ENCODE measurements at places on chromosomes 11 and 22.

- DNase-seq, result peak; percentile 58
Observed at GRCh38 chr11:409600-410483, 5.0 kb downstream of the SIGIRR start.

DNA sequence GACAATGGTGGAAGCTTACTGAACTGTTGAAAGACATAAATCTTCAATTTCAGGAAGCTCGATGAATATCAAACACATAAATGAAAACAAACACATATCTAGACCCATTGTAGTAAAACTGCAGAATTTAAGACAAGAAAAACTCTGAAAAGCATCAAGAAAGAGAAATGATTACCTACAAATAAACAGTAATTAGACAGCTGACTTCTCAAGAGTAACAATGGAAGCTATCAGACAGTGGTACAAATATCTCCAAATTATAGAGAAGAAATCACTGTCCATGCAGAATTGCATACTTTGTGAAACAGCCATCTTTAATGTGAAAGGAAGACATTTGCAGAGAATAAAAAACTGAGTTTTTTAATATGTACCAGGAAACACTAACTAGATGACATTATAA lies 45.7 kb downstream of the ANO3 start:
- DNase-seq, result no peak

- DNase-seq, result peak; percentile 10
Observed at GRCh38 chr11:1130276-1131032, 27.3 kb upstream of the MUC5AC start.

DNA sequence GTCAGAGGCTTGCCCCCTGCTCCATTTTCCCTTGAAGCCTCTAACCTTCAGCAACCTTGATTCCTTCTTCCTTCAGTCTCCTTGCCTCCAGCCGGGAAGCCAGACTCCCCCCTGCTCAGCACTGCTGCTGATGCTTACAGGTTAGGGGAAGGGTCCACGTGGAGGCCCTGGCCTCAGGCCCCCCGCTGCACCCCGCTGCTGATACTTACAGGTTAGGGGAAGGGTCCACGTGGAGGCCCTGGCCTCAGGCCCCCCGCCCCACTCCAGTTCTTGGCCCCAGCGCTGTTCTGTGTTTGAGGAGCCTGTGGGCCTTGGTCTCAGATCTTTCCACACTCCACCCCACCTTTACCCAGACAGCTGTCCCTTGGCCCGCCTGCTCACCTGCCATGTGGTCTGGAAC lies 25.6 kb upstream of the PKNOX2 start:
- DNase-seq, result no peak

- no peak for DNase-seq
Observed at GRCh38 chr11:59416613-59417012, 9.6 kb downstream of the OR5A2 start.

GRCh38 chr11:113907152-113907551 lies 2.6 kb downstream of the HTR3B start:
- no peak for DNase-seq

- DNase-seq, result no peak
Observed at GRCh38 chr11:83455356-83455755, 169.2 kb upstream of the CCDC90B start.

DNA sequence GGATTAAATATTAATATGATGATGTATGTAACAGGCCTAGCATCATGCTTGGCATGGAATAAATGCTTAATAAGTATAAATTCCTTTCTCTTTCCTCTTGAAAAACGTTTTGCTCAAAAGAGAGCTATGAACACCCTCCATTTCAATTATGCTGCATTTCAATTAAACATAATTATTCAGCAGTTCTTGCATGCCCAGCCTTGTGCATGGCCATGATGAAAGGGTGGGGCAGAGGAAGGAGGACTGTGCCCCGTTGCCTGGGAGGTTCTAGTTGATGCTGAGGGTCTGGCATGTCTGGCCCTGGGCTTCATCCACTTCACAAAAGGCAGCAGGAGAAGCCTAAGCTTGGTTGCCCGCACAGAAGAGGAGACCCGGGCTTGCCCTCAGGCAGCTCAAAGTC lies 73.6 kb upstream of the PHOX2A start:
- no peak for DNase-seq

DNA sequence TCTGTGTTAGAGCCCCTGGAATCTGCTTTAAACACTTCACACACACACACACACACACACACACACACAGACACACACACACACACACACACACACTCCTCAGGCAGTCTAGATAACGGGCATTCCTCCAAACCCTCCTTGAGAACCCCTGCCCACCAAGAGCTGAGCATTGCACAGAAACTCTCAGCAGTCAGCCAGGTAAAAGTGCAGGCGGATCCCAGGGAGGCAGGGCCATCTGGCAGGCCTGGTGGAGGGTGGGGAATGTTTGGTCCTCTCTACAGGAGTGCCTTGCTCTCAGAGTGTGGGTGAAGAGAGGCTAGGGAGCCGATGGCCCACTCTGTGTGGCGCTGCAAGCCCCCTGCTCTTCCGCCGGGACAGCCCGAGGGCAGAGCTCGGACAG lies 190.2 kb downstream of the BUD13 start:
- no peak for DNase-seq

DNA sequence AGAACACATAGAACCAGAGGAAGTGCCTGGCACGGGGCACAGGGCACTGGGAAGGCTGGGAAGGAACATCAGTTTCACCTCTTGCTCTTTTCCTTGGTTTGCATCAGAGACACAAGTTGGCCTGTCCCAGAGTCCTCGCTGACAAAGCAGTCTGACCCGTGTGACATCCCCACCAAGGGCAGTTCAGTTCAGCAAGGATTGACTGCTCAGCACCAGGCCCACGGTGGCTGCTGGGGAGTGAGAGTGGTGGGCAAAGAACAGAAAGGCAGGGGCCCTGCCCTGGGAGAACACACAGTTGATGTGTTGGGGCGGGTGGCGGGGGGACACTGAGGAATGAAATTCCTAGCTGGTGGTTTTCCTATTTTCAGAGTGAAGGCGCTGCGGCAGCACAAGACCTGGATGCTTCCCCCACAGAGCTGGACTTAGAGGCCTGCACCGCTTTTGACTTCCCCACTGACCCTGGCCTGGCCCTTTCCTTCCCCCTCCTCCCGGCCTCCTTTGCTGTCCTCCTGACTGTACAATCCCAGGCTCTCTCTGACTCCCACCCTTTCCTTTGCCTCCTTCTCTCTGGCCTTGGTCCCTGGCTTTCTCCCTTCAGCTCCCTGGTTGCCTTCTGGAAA lies 2.2 kb upstream of the TMPRSS13 start:
- no peak for DNase-seq

DNA sequence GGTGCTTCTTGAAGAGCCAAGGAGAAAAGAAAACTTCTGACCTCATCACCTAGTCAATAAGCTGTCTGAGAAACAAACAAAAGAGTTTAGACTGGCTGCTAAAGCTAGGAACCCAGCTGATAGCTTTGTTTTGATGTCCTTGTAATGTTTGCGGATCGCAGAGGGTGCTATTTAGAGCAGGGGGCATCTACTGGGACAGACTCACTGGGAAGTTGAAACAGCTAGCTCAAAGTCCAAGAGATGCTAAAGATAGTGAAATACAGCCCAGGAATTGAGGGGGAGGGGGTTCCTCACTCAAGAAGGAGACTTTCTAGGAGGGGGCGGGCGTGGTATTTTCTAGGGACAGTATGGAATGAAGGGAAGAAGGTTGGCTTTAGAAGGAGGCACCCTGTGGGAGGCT lies 18.9 kb downstream of the ZBTB16 start:
- no peak for DNase-seq

DNA sequence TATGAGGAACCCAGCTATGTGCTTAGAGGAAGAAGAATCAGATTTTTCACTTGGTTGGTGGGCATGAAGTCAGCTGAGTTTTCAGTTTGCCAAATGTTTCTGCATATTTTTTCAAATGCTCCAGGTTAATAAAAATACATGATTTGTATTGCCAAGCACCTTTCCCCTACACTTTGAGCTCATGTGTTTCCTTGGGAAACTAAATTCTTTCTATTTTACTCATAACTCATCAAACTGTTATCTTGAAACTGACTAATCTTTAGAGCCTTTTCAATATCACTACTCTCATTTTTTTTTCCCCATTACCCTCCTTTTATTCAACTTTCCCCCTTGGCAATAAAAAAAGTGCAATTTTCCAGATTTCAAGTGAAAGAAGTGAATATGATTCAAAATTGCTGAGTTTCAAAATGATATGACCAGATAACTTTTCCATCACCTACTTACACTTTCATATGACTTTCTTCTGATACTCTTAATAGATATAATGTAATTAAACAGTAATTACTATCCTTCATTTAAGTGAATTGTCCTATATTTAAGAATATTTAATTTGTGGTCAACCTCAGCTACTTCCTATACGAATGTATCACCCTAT lies 91.9 kb upstream of the SOX6 start:
- no peak for DNase-seq

DNA sequence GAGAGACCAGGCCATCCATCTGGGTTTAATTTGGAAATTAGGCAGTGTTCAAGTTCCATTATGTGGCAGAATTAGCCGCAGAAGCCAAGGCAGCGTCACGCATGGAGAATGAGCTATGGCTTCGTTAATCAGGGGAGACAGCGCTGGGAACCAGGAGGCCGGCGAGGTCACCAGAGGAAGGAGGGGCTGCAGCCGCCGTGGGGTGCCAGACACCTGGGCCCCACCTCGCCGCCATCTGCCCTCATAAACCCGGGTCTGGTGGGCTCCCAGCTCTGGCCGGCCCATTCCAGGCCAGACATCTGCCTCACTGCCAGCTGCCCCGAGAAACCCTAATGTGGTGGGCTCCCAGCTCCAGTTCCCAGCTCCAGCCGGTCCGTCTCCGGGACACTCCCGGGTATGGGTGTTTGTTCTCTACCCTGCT lies 676.9 kb downstream of the BRD1 start:
- no peak for DNase-seq

- DNase-seq, result no peak
Observed at GRCh38 chr22:48004936-48005335, 1242.5 kb downstream of the TBC1D22A start.

DNA sequence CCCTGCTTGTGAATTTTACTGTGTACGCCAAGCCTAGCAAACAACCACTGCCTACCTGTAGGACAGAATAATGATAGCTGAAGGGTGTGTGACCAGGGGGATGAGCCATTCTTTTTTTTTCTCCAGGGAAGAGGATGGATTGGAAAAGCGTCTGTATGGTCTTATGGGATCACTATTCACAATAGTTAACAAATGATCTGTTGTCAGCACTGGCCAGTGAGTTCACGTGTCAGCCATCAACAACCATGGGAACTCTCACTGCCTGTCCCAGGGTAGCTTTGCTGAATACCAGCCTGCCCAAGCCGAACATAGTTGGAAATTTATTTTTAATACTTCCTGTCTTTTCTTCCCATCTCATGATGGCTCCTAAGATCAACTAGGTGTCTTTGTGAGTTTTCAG lies 170.2 kb downstream of the ST3GAL4 start:
- DNase-seq, result no peak

DNA sequence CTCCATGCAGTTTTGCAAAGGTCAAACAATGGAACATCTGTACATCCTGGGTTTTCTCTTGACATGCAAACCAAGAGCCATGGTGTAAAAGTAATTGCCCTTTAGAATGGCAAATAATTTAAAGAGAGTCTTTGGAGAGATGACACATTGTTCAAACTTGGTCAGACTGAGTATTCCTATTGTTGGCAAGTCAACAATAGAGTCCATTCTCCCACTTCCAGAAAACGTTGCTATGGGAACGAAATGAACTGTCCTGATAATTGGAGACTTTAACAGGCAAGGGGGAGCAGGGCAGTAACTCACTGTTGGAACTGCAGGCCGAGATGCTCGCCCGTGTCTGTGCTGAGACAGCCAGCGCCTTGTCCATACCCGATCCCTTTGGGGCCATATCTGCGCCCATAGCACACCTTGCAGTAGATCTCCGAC lies 13.9 kb downstream of the CSRP3 start:
- no peak for DNase-seq

GRCh38 chr11:95923439-95923727 lies 524 bp downstream of the MTMR2 start:
- no peak for DNase-seq

DNA sequence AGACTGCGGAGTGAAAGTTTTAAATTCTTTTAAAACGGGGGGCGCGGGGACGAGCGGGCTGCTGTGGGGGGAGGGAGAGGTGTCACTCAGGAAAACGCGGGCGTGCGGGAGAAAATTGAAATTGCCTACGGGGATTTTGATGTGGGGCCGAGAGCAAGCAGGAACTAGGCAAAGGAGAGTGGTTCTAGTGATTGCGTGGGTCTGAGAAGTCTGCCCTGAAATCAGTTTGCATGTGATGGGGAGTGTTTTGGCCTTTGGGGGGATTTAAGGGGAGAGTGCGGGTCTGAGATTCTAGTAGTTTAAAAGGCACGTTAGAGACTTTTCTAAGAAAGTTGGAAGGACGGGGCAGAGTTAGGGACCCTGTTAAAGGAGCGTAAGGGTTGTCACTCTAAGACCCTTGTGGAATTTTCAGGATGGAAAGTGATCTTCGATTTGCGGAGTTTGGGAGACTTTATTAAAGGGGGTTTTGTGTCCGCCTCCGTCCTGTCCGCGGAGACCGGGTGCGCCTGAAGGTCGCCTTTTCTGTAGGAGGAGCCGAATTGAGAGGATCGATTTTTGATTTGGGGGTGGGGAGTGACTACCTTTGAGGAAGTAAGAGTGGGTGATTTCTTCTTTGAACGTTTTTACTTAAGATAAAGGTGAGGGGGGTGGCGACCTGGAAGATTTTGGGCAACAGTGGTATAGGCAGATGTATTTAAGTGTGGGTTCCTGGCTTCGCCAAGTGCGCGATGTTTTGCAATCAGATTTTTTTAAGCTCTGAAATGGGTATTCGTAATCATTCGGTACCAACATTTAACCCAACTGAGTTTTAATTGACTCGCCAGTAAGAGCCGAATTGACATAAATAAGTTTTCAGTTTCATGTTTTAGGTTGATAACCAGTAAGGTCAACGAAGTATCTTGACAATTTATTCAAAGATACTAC lies 1.1 kb downstream of the EED start:
- DNase-seq, result no peak

- no peak for DNase-seq
Observed at GRCh38 chr11:111382451-111382850, 3.4 kb upstream of the POU2AF1 start.

DNA sequence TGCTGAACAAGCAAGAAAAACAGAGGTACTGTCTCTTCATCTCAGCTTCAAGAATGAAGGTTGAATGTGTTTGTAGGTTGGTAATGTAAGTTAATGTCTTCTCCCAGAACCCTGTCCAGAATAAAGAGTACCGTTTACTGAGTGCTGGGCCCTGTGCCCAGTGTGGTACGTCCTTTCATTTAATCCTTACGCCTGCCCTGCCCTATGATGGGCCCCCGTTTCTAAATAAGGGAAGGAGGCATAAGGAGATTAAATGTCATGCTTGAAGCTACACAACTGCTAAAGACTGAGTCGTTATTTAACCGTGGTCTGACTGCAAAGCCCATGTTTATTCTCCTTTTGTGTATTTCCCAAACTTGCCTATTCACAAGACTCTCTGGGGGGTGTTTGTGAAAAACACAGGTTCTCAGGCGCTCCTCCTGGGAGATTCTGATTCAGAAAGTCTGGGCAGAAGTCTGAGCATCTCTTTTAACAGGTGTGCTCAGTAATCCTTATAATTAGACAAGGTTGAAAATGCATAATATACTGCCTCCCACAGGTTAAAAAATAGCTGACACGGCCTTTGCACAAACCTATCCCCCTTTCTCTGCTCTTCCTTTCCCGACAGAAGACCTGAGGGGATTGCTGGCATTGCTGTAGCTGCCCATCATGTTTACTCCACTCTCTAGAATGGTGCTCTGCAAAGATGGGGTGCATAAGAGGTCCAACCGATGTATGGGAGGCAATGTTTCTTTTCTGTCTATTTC lies 56.3 kb upstream of the ZBTB44 start:
- DNase-seq, result no peak

- no peak for DNase-seq
Observed at GRCh38 chr11:108961095-108961494, 296.2 kb downstream of the DDX10 start.

Measured in left lung (tissue), 14 donors.